ENCODE measurements at places on chromosomes 16 and 17.

DNA sequence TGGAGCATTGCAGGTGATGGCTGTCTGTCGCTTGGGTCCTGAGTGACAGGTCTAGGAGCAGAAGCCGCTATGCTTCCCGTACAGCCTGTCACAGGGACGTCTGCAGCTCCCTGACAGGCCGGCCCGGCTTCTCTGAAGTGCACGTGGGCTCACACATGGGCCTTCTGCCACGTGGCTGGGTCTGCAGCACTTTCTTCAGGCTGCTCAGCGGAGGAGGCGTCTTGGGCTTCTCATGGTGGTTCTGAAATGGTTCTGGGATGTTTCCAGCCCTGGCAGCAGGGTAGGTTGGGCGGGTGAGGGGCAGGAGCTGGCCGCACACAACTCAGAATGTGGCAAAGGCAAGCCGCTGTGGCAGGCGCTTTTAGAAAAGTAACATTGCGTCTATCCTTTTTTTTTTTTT is 80.3 kb upstream of the ZNF750 start:
- DNase-seq: no peak

DNA sequence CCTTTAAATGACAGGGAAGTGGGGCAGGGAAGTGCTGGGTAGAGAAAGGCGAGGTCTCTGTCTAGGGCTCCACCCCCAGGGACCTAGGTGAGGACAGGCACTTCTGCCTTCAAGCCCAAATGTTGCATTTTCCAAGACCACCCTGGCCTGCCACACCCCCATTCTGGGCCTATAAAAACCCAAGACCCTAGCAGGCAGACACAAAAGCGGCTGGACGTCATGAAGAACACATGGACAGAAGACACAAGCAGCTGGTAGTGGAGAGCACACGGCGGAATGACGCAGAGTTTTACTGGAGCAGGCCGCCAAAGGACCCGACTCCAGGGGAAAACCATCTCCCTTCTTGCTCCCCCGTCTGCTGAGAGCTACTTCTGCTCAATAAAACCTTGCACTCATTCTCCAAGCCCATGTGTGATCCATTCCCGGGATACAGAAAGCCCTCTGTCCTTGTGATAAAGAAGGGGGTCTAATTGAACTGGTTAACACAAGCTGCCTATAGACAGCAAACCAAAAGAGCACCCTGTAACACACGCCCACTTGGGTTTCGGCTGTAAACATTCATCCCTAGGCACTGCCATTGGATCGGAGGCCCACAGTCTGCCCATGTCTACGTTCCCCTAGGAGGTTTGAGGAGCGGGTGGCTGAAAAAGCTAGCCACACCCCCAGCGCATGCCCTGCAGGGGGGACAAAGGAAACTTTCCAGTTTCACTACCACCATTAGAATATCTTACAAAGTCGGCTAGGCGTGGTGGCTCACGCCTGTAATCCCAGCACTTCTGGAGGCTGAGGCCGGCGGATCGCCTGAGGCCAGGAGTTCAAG is 622.2 kb upstream of the SALL1 start:
- DNase-seq: no peak

DNA sequence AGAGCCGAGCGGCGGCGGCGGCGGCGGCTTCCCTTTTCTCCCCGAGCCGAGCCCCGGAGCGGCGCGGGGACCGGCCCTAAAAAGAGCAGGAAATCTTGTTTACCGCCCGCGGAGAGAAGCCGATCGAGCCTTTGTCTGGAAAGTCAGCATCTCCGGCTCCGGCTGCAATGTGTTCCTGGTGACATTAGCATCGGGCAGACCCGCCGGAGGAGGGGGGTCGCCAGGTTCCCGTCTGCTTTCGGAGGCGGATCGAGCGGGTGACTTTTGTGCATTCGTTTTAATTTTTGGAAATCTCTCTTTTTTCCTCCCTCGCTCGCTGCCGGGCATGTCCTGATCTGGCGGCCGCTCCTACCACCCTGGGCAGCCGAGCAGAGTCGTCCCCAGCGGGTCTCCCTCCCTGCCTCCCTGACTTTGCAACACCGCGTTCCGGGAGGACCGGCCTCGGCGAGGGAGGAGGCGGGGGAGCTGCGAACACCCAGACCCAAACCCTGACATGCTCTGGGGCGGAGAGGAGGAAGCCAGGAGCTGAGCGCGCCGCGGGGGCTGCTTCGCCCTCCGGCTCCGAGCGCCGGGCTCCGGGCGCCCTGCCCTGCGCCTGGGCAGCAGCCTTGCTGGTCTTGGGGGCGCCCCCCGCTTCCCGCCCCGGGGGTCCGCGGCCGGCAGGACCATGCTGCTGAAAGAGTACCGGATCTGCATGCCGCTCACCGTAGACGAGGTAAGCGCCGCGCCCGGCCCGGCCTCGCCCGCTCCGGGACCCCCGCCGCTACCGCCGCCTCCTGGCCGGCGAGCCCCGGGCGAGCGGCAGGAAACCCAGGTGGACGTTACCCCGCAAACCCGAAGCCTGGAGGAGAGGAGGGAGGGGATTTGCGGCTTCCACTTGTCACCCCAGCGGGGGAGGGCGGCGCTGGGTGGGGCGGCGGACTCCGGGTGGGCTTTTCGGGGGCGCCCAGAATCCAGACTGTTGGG is 690 bp downstream of the PITPNC1 start:
- peak; percentile 65 for DNase-seq

DNA sequence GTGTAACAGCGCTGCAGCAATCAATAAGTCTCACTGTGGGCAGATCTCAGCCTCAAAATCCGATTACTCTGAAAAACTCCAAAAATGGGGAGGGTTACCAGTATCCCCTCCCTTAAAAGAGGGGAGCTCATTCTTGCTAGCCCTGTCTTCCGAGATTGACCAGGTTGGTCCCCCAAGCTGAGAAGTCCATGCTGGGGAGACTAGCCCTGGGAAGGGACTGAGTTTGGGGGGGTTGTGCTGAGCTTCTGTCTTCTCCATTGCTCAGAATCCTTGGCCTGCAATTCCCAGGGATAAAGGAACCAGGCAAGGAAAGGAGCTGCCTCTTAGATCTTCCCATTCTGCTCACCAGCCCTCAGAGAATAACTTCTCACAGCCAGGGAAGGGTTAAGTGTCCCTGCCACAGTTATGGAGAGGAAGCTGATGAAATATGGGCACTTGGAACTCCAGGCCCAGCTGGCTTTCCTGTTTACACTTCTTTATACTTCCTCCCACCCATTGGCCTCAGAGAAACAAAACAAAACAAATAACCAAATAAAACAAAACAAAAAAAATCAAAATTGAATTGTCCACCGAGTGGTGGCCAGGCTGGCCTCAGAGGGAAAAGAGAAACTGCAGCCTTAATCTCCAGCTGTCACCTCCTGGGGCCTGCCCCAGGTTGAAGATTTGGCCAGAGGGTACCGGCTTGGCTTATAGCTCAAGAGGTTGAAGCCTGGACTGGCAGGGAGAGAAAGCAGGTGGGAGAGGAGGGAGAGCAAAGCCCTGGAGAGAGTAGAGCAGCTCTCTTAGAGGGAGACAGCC is 2.6 kb downstream of the HOXB3 start:
- DNase-seq: no peak

DNA sequence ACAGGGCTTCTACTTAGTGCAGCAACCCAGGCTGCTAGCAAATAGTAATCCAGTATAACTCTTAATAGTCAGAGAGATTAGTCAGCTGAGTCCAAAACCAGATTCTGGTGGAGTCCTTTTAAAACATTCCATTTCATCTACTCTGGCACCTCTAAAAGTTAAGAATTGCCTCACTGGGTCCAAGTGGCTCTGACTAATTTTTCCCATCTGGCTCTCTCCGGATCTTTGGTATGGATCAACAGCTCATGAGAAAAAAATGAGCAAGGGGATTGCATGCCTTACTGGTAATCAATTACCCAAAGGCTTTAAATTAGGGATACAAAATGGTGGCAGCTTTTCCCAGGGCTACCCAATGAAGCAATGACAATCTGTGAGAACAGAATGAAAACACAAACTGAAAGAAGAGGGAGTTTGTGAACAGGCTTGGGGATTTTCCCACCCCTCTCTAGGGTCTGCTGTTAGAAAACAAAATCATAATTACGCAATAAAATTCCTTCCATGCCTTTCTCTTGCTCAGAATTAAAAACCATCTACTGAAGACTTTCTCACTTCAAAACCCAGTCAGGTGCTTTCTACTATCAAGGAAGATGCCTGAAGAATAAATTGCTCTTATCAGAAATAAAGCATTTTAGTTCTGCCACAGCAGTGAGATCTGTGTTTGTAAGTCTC is 84.6 kb upstream of the PMFBP1 start:
- no peak for DNase-seq

DNA sequence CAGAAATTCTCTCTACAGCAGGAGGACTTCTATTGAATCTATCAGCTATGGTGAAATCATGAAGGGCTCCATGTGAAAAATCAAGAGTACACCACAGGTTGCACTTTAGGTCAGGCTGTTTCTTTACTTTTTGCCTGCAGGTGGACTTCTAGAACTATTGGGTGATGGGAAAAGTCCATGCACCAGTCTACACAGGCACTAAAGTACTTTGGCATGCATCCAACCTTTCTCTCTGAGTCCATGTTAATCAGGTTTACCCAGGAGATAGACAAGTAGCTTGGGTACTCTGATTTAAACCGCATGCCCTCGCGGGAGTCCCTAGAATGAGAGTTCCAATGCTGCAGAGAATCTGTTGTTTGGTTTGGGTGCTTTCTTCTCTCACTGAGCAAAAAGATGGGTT is 9.1 kb upstream of the ANKFN1 start:
- no peak for DNase-seq

DNA sequence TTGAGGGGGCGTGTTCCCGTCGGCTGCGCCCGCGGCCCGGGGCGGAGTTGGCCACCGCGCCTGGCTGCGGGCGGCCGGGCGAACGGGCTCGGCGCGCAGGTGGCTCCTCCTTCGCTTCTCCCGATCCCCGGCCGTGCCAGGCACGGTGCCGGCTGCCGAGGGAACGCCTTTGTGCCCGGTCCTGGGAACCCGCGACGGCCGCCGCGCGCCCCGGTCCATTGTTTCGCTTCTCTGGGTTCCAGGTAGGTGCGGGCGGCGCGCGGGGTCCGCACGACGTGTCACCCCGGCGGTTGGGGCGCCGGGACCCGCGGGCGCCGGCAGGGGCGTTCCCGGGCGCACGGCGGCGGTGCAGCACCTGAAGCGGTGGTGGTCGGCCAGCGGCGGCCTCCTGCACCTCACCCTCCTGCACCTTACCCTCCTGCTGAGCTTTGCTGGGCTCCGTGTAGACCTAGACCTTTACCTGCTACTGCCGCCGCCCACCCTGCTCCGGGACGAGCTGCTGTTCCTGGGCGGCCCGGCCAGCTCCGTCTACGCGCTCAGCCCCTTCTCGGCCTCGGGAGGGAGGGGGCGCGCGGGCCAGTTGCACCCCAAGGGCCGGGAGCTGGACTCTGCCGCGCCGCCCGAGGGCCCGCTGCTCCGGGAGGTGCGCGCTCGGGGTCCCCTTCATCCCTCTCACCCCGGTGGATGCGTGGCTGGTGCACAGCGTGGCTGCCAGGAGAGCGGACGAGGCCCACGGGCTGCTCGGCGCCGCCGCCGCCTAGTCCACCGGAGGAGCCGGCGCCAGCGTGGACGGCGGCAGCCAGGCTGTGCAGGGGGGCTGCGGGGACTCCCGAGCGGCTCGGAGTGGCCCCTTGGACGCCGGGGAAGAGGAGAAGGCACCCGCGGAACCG is 99.9 kb downstream of the EFCAB13 start:
- DNase-seq: peak; percentile 60

GRCh38 chr16:46712911-46713310 is 23.5 kb downstream of the ORC6 start:
- no peak for DNase-seq

DNA sequence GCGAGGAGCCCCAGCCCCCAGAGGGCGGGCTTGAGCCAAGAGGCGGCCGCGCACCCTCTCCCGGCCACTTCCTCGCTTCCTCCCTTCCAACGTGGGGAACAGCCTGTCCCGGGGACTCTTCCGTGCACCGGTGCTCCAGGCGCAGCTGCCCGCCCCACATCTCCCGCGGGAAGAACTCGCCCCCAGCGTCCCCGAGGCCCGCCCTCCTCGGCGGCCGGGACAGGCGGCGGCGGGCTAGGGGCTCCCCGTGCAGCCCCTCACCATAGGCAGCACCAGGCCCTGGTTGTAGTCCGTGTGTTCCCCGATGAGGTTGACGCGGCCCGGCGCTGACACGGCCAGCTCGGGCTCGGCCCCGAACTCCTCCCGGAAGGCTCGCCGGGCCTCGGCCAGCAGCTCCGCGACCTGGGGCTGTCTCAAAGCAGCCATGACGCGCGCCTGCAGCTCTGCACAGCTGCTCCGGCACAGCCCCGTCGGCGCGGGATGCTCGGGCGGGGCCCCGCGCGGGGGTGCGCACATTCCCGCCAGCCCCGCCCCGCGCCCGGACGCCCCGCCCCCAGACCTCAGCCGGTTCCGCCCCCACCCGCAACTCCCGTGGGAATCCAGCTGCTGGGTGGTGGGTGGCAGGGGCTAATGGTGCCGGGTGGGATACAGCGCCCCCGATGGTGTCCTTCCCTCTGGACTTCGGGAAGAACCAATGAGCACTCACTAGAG is at the start of gene GALK1:
TSS of gene GALK1 (minus strand) at position 482 of the 711 bp plus-strand sequence. CDS start at position 426, 56 bp downstream.
- peak; percentile 86 for DNase-seq

DNA sequence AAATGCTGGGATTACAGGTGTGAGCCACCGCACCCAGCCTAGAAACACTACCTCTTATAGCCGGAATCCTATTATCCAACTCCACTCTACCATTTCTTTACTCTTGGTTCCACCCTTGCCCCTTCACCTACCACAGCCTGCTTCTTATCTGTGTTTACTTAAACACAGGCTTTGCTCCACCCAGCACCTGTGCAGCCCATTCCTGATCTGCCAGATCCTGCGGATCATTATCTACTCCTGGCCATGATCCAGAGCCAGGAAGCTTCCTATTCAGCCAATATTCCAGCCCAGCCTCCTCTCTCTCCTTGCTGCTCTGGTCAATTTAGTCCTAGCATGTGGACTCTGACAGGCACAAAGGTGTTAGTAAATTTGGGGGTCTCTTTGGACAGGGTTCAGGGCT is 98.8 kb upstream of the MED13 start:
- DNase-seq: peak; percentile 61

DNA sequence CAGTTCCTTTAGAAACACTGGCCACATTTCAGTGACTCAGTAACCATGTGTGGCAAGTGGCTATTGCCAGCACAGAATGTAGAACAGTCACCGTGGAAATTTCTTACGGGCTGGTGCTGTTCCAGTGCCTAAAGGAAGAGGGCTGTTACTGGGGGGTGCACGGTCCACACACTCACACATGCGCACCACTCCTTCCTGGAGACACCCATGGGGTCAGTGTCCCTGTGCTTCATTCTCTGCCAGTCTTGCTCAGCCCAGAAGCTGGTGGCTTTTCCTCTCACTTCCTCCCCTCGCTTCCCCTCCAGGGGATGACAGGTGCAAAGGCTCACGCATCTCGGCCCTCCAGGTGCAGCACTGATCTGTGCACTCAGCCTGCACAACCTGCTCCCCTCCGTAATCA is 115.6 kb downstream of the CCDC182 start:
- DNase-seq: no peak

- DNase-seq: no peak
Observed at GRCh38 chr17:60905709-60906108, 228.1 kb downstream of the BCAS3 start.

GRCh38 chr17:72338847-72339790 is 218.3 kb downstream of the SOX9 start:
- peak; percentile 70 for DNase-seq

GRCh38 chr17:74513987-74514631 is 17.2 kb downstream of the CD300LB start:
- no peak for DNase-seq
